Hematopoietic multipotent progenitor cell treated with erythropoietin and hydrocortisone succinate and interleukin-3 and kit ligand, for 8 days (in vitro differentiated cells): ENCODE measurements at places on chromosomes 5 and 9.

GRCh38 chr5:168468836-168469235, 17.4 kb upstream of the RARS1 start:
- no peak for DNase-seq

DNA sequence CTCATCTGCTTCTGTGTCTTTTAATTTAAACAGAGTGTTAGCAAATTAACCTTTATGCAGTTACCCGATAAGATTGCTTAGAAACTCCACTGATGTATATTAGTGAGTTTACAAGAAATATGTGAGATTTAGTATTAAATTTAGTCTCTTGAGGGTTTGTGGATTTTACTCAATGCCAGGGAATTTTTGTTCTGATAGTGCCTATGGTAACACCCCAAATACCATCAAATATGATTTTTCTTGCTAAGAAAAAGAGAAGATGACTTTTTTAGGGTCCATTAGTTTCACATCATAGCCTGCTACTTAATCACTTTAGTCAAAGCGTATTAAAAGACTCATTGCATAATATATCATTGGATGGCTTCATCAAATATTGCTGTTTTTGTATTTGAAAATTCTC, 224.9 kb downstream of the PCSK5 start:
- DNase-seq: no peak

- no peak for DNase-seq
These were observed 306.4 kb upstream of the PANK3 start for GRCh38 chr5:168885324-168886120.

- no peak for DNase-seq
These were observed 46.5 kb upstream of the GFPT2 start for GRCh38 chr5:180399401-180400215.

GRCh38 chr5:121021681-121022080, 557.6 kb downstream of the PRR16 start:
- no peak for DNase-seq
